ENCODE measurements at places on chromosomes 2 and 18.

DNA sequence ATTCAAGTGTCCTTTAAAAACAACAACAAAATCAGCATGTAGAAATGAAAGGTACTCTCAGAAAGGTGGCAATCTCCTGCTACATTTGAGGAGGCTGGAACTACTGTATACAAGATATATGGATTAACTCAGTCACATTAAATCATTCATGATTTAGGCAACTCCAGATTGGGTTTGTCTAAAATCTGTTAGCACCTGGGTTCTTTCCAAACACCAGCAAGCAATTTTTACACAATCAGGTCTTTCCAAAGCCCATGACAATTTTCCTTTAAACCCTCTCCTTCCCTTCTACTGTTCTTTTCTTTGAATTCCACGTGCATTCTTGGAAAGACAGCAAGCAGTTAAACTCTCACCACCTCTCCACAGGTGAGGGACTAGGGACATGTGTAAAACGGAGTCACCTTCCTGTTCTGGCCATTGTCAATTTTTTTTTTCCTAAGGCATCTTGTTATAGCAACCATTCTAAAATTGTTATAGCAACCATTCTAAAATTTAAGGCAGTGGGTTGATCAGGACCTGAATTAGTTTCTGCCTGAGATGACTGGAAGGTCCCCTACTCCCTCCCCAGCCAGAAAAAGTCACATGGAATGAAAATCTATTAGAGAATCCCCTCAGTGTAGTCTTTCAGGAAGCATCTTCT lies 113.9 kb downstream of the ANKRD44 start:
- DNase-seq: peak; percentile 57

DNA sequence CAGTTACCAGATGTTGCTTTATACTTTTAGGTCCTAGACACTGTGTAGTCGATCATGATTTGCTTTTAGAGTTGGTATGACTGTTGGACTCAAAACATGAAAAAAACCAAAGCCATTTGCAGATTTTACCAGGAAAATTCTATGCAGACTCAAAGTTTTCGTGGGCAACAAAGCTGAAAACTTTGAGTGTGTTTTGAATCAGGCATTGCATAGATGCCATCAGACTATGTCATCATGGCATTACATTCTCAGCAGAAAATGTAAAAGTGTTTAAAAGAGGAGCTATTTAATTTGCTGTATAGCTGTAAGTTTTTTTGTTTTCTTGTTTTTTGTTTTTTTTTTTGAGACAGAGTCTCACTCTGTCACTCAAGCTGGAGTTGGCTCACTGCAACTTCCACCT lies 43.5 kb upstream of the ELAC1 start:
- DNase-seq: no peak

DNA sequence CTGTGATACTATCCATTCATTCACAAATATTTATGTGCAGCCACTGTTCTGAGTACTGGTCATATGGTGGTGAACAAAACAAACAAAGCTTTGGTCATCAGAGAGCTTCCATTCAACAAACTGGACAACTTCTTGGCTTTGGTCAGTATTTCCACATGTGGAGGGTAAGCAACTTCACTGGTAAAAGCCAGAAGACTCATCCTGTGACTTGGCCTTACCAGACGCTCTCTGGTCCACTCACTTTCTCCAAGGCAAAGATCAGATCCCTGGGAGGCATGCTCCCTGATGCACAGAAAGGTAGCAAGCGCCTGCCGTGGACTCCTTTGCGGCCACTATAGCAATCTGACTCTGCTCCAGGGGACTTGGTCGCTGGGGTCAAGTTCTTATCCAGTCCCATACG lies 179.5 kb downstream of the EN1 start:
- no peak for DNase-seq

- no peak for DNase-seq
Measured at GRCh38 chr2:160209516-160209856, 9.4 kb upstream of the ITGB6 start.

- DNase-seq: no peak
Measured at GRCh38 chr2:74893332-74893731, 59.4 kb downstream of the HK2 start.

DNA sequence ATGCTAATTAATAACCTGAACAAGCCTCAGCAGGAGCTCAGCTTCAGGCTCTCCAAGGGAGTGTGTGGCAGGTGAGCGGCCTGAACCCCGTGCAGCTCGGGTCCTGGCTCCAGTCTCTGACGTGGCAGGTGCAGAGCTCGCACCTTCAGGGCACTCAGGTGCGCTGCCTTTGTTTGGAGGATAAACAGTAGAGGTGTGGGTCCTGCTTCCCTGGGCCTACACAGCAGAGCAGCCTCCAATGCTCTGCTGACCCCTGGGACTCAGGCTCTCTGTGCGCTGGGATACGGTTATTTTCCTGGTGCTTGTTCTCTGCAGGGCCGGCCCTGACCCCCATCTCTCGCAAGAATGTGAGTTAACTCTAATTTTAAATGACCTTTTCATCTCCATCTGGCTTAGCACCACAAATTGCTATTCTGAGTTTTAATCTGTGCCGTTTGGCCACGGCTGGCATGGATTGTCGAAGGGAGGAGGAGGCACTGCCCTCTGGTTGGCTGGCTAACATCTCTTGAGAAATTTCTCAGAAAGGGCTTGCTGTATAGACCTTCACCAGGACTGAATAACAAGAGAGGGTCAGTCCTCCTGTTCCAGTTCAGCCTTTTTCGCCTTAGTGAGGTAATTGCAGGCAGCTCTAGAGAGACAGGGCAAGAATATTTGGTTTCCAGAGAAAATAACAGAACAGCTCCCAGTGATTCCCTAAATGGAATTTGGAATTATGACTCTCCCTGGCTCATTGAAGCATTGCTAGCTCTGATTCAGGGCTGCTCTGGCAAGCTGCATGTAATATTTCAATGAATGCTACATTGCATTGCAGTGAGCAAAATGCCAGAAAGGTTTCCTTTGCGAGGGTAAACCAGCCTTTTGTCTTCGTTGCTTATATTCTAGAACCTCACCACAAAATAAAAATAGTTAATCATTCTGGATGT lies 161.8 kb downstream of the DCDC2C start:
- DNase-seq: no peak

- DNase-seq: no peak
Measured at GRCh38 chr2:146916914-146917313, 927.9 kb upstream of the ACVR2A start.

DNA sequence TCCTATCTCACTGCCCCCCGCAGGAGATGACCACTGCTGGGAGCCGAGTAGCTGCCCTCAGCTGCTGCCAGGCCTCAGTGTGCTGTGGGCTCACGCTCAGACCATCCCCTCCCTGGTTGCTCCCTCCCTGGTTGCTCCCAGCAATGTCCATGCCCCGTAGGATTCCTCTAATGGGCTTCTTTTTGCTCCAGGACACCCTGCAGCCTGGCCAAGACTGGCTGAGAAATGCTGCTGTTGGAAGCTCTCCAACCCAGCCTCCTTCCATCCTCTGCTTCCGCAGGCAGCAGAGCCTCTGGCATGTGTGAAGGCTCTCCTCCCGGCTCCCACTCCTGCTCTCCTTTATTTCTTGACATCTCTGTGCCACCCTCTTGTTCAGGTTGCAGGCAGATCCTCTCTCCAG lies 48.6 kb downstream of the SOX11 start:
- no peak for DNase-seq

DNA sequence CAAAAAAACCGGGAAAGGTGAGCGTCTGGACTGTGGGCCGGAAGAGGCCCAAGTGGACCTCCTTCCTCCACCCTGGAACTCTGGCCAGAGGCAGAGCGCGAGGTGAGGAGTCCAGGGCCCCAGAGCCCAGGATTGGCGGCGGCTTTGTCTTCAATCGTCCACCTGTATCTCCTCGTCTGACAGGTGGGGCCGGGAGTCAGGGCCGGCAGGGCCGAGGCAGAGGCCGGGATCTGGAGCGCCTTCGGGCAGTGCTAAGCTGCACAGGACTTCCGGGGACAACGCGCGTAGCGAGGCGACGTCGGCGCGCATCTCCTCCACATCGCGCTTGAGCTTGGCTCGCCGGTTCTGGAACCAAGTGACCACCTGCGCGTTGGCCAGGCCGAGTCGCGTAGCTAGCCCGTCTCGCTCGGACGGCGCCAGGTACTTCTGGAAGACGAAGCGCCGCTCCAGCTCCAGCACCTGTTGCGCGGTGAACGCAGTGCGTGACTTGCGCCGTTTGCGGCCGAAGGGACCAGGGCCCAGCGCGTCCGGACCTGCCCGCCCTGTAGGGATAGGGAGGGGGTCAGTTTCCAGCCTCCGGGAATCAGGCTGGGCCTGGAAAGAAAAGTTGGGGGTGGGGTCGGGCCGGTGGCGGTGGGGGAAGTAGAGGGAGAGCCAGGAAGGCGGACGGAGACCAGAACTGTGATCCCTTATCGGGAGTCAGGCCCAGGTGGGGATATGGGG lies 1.5 kb downstream of the LBX2 start:
- peak; percentile 37 for DNase-seq

- no peak for DNase-seq
Measured at GRCh38 chr2:226578373-226578772, 221.2 kb downstream of the IRS1 start.

- DNase-seq: no peak
Measured at GRCh38 chr2:197090742-197091367, 164.3 kb upstream of the PGAP1 start.

- no peak for DNase-seq
Measured at GRCh38 chr18:2240311-2240705, 331.0 kb downstream of the METTL4 start.

DNA sequence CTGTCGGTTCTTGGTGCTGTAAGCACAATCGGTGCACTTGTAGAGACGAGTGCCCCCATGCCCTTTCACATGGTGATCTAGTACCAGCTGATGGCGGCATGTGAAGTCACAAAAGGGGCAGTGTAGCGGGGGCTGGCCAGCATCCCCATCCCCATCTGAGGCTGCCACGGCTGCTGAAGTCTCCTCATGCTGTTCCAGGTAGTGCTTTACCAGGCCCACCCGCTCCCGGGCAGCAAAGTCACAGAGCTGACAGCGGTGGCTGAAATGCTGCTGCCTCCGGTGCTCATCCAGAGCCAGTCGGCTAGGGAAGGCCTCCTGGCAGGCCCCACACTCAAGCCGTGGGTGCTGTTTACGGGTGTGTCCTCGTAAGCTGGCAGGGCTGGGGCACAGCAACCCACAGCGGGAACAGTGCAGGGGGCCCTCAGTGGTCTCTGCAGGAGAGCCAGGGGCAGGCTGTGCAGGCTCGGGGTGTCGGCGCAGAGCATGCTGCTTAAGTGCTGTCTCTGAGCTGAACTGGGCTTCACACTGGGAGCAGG lies 17.2 kb downstream of the ZNF142 start:
- DNase-seq: no peak

DNA sequence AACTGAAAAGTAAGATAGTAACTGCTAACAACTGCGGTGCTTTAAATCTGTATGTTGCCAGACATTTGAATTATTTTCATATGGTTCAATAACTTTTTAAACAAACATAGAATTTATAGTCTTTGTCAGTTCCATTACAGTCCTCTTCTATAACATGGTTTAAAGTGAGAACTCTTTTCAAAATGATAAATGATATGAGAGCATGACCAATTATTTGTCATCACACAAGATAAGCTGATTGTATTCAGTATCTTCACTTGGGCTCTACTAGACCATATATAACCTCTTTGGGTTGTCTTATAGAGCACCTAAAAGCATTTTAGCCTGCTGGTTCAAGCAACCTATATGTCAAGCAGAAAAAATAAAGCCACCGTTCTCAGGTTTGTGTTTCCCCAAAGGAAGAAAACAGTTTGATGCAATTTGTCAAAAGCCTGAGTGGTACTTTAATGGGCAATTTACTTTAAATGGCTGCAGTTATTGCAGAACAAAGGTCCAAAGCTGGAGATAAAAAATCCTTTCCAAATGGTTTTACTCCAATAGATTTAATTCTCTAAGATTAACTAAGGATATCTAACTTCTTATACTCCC lies 298.4 kb downstream of the FSIP2 start:
- no peak for DNase-seq

DNA sequence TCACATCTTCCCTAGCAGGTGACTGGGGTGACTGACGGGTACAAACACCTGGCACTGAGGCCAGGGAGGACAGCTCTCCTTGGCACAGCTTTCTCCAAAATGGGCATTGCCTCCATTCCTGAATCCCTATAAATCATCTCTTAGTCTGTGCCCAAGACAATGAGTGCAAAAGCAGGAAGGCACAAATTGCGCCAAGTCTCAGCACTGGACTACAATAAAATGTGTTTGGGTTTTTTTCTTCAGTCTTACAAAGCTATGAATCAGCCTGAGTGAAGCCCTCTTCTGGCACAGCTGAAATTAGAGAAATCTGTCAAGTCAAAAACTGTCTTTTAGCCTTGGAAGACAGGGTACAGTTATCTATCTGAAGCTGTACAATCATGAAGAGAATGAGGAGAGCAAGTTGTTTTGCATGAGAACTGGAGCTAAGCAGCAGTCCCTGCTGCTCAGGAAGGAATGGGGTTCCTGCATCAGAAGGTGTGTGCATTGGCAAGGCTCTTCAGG lies 90.8 kb downstream of the EPB41L3 start:
- no peak for DNase-seq

DNA sequence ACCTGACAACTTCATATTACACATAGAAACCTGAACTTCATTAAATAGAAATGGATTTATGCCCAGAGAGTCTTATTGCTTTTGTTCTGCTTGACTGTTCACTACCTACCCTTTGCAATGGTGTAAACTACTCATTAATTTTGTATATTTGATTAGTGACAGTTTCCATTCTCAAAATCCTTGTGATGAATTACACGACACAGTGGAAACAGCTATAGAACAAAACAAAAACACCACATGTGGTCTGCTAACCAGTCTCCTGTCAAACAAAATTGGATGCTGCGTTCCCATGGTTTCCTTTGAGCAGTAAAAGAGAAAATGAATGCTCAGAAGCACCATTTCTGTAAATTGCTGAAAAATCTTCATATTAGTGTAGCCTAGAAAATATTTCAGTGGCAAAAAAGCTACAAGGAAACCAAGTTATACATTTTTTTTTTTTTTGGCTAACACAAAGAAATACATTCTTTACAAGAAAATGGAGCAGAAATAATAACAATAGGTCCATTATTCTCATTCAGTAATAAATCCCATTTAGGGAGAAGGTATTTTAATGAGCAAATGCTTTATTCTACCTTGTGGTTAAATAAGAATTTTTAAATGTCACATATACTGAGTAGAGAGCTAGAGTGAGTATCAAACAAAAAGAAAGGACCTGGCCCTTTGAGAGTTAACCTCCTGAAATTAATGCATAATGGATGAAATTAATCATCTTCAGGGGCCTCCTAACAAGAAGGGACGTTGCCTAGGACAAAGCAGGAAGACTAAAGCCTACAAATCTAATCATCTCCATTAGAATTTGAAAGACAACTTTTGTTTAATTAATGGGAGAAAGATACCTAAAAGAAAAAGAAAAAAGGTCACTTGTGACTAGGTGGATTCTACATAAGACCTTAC lies 355.1 kb upstream of the ZC3H15 start:
- no peak for DNase-seq

DNA sequence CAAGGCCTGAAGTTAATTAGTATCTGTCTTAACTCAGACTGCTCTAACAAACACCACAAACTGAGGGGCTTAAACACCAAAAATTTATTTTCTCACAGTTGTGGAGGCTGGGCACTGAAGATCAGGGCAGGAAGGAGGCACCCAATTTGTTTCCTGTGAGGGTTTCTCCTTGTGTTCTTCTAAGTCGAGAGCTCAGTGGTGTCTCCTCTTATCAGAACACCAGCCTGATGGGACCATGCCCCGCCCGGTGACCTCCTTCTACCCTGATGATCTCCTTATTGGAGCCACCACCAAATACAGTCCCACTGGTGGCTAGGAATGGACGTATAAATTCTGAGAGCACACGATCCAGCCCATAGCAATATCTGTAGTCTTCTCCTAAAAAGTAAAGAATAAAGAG lies 20.5 kb downstream of the TMEM18 start:
- peak; percentile 7 for DNase-seq

GRCh38 chr2:45067859-45068570 lies 58.8 kb upstream of the SIX2 start:
- DNase-seq: no peak

GRCh38 chr2:63729831-63730230 lies 111.9 kb upstream of the UGP2 start:
- DNase-seq: no peak
